Mesendoderm (in vitro differentiated cells): ENCODE measurements at places on chromosomes 3 and 15.

DNA sequence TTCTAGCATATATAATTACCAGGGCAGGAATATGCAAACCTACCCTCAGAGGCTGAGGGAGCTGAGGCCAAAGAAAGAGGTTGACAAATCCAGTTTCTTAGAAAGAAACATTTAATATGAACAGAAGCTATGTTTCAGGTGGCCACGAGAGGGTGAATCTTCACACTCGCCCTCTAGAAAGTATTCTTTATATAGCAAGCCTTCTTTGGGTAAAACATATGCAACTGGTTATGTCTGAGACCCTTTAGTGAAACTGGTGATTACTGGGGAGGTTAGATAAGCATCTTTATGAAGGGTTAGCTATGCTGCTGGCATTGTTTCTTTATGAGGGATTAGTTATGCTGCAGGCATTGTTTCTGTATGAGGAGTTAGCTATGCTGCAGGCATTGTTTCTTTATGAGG lies 50.7 kb upstream of the GOLGA6L2 start:
- DNase-seq = no peak

GRCh38 chr3:162370141-162370540 lies 873.5 kb downstream of the OTOL1 start:
- peak; percentile 2 for DNase-seq

- DNase-seq = no peak
These were observed 316.6 kb upstream of the TGFBR2 start for GRCh38 chr3:30289766-30290165.

- peak; percentile 79 for DNase-seq
These were observed 230.3 kb upstream of the TLE3 start for GRCh38 chr15:70327856-70328678.

- peak; percentile 55 for DNase-seq
These were observed 721 bp downstream of the MYEF2 start for GRCh38 chr15:48177383-48177765.

- no peak for DNase-seq
These were observed 12.1 kb upstream of the MGA start for GRCh38 chr15:41648097-41648496.

DNA sequence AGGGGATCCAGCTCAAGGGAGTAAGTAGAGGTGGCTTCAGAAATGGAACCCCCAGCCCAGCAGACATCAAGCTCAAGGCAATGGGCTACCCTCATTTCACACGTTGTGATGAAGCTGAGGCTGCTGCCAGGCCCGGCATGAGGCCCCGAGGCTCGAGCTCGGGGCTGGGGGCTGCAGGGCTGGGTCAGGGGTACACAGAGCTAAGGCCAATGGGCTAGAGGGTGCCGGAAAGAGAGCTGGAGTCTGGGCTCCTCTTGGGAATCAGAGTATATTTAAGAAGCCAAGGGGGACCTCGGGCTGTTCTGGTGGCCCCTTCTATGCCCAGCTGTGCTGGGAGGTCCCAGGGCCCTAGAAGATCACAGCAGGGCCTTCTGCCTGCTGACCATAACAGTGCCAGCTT lies 7.4 kb downstream of the PRSS50 start:
- no peak for DNase-seq

GRCh38 chr15:58065445-58066041 lies at the start of gene ALDH1A2:
Gene ALDH1A2 (minus strand): TSS chr15:58065711. CDS start chr15:58065650, 61 bp downstream.
- DNase-seq = peak; percentile 42

GRCh38 chr3:174340624-174341587 lies 518.2 kb upstream of the NAALADL2 start:
- no peak for DNase-seq

DNA sequence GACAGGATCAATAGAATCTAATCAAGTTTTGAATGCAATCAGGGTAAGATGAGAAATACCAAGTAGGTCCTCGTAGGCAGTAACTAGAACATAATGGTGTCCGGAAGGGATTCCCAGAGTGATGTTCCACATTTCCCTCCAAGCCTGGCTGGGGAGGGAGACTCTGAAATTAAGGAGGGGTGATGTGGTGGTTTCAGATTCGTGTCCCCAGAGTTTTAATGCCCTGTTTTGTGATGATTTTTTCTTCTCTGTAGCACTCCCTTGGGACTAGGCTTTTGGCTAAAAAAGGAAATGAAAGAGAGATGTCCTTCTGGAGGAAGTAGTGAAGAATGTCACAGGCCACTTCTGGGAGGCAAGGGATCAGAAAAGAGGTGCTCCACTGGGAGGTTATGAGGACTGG lies 108.3 kb upstream of the CACNA2D3 start:
- no peak for DNase-seq

DNA sequence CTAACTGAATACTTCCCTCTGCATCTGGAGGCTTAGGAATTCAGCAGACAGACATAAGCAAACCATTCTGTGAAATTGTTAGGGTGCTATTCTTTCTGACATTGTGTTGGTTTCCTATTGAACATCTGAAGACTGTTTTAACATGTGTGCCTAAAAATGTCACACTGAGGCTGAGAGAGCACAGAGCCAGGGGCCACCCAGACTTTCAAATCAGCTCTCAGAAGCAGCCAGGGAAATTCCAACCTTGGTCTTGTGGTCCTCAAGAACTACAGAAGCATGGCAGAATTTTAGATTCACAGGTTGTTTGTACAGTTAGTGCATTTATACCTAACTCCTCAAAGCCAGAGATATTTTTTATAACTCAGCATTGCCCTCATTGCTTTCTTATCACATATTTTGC lies 929.2 kb upstream of the CFAP20DC start:
- DNase-seq = no peak

- DNase-seq = no peak
These were observed 50.6 kb upstream of the NMNAT3 start for GRCh38 chr3:139728414-139728813.

DNA sequence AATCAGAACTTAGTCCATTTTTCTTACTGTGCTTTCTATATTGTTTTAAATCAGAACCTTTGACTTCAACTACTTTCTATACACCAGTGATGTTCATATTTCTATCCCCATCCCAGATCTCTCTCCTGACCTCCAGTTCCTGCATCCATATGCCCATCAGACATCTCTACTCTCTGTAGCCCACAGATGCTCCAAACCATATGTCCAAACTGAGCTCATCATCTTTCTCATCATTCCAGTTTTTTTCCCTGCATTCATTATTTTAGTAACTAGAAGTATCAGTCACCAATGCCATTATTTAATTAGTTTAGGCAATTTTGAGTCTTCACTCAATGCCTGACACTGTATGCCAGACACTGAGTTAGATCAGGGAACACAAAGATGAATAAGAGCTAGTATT lies 25.4 kb upstream of the IL16 start:
- DNase-seq = no peak

GRCh38 chr3:43906849-43907507 lies 216.2 kb downstream of the ABHD5 start:
- DNase-seq = no peak

DNA sequence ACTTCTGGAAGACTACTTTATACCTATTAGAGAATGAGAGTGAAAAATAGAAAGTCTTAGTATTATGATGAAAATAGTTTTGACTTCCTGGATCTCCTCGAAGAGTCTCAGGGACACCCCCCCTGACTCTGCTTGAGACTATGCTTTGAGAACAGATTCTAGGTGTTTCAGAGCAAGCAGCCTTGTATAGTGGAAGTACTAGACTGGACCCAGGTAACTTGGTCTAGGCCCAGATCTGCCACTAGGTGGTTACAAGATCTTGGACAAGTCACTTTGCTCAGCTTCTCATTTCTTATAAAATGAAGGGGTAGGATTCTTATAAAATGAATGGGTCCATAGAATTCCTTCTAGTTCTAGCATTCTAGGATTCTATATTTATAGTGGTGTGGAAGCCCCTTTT lies 9.1 kb downstream of the ABHD5 start:
- peak; percentile 44 for DNase-seq

GRCh38 chr3:159443266-159443665 lies 545.4 kb upstream of the IL12A start:
- DNase-seq = no peak

DNA sequence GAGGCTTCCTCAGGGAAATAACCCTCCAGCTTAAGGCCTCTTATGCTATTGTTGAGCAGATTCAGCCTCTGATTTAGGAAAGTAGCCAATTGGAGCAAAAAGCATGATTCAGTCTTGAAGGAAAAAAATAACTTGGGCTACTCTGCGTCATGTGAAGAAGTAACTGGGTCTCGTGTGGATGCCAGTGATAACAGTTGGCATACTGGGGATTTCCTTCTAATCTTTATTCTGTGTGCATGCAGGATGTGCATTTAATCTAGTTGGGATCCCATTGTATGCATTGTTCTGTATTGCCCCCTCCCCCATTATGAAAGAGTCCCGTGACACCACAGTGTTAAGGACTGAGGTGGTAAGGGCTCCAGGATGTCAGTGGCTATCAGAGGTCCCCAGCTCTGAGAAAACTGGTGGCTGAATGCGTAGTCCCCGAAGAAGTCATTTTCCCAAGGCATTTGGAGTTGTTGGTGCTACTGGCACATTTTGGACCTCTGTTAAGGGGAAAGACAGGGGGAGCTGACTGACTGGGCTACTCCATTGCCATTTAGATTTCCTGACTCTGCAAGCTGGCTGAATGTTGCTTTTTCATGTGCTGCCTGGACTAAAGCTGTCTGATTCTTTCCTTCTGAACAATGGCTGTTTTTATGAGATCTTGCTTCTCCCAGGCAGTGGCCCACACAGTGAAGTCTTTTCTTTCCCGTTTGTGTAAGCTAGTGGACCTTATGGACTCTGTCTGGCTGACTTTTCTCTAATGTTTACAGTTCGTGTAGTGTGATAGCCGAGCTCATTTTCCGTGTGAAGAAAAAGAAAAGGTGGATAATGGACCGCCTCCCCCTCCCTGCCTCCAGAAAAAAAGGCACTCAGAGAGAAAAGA lies 38.4 kb upstream of the TRAK1 start:
- DNase-seq = peak; percentile 40

- peak; percentile 24 for DNase-seq
These were observed 14.2 kb upstream of the MAGI1 start for GRCh38 chr3:66052721-66053549.

- DNase-seq = no peak
These were observed 41.8 kb downstream of the GOLGB1 start for GRCh38 chr3:121707531-121708273.

- DNase-seq = no peak
These were observed 6.5 kb downstream of the A4GNT start for GRCh38 chr3:138125548-138126221.

DNA sequence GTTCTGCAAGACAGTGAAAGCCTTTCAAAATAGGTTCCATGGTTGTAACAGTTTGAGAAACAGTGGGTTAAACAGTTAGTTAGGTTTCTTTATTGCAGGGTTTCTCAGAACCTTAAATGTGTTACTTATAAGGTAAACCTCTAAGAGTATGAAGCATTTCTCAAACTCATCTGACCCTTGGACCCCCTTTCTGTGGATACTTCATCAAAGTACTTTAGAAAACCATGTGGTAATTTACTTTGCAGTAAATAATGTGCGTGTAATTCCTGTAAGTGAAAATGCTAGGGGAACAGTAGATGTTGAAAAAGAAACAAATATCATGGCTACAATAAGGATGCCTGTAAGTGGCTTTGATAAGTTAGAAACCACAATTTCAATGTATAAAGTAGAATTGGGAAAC lies 354.6 kb upstream of the RARB start:
- DNase-seq = no peak

GRCh38 chr3:46864061-46864881 lies 1.0 kb upstream of the MYL3 start:
- DNase-seq = no peak

DNA sequence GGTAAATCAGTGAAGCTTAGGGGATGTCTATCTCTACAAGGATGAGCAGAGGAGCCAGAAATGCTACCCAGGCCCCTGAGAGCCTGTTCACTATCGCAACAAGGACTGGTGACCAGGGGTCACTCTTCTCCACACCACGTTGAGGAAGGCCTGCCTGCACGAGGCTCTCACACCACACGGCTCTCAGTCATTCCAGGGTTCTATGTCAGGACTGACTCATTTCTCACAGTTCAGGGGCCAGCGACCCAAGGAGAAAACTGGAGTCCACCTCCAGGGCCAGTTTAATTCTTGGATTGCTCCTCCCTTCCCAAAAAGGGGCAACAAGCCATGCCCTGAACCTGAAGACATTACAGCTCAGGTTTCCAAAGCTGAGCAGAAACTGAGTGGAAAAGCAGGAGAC lies 33.9 kb downstream of the ANP32A start:
- DNase-seq = no peak

- DNase-seq = no peak
These were observed 134.1 kb upstream of the COL8A1 start for GRCh38 chr3:99504258-99504657.

GRCh38 chr3:138846262-138846791 lies 11.6 kb upstream of the PIK3CB start:
- DNase-seq = peak; percentile 88

DNA sequence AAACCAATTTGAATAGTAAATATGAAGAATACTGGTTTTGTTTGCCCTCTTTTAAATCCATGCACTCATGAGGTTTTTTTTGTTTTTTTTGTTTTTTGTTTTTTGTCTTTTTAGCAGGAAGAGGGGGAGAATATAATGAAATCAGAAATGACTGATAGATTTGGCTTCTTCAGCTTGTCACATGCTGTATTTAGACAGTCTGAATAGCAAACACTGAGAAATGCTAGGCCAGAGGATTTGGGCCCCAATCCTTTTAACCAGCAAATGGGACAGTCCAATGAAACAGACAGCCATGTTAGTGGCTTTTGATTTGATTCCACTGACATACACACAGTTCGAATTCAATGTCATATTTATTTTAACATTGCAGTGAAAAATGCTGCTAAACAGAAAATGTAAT lies 14.2 kb upstream of the CEP152 start:
- no peak for DNase-seq

GRCh38 chr15:38300395-38300794 lies 47.8 kb downstream of the SPRED1 start:
- DNase-seq = no peak

DNA sequence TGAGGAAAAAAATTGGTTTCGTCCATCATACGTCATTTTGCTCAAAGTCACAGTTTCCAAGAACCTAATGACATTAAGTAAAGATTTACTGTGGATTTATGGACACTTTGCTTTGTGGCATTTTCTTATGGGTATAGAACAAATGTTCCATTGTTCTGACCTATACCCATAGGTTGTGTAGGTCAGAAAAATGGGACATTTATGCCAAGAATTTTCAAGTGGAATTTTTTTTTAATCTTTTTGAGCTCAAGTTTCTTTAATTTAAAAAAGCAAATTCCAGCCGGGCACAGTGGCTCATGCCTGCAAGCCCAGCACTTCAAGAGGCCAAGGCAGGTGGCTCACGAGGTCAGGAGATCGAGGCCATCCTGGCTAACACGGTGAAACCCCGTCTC lies 187.5 kb upstream of the TPM1 start:
- DNase-seq = no peak

- peak; percentile 91 for DNase-seq
These were observed 24.0 kb downstream of the FLNB start for GRCh38 chr3:58032186-58032585.

GRCh38 chr15:89112341-89112971 lies 24.2 kb downstream of the ABHD2 start:
- DNase-seq = no peak

DNA sequence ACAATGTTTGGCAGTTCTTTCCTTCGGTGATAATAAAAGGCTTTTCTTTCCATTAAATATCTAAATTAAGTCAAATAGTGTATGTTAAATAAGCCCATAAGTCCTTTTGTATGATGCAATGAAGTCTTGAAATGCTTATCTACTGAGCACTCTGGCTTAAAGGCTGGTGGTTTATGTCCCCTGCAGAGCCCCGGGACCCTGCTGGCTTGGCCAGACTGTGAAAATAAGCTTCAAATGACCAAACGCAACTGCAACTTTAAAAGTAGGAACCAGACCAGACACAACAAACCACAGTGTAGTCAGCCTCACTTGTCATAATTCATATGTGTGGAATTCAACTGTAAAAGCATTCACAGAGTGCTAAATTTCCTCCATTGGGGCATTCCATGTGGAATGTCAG lies 72.5 kb downstream of the FOXP1 start:
- peak; percentile 75 for DNase-seq
